Left lung (tissue), 14 donors: ENCODE measurements at places on chromosomes 1 and 21. TPM values are rescaled to one million over a fixed set of nuclear protein-coding genes. Genes with fewer than 3 reads are reported as not detected.

GRCh38 chr1:5351366-5351765 is 640.9 kb downstream of the NPHP4 start:
- no peak for DNase-seq

GRCh38 chr1:4118746-4119515 is 218.9 kb upstream of the C1orf174 start:
- no peak for DNase-seq

DNA sequence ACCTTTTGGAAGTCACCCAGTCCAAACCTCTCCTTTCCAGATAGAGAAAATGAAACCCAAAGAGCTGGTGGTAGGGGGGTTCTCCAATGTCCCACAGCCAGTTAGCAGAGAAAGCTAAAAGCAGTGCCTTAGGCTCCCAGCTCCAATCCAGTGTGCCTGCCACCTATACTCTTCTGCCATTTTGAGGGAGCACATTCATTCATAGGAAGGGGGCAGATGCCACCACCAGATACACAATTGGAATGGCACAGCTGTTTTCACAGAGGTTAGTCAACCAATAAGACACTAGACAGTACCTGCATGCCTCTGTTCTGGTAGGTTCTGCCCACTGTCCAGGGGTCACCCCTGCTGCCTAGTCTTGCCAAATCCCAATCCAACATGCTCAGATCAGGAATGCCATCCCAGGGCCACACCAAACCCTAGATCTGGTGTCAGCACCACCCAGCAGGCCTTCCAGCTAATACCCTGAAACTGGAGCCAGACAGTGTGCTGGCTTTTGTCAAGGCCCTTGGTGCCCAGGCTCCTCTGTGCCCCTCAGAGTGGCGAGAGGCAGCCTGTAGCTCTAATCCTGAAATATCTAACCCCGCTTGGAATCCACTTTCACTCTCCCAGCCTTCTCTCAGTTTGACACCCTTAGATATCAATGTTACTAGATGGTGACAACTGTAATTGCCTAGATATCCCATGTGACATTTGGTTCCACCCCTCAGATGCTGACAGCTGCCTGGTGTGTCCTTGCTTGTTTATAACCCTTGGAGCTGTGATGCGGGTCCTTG is 178.6 kb downstream of the TGFBR3 start:
- DNase-seq: no peak

DNA sequence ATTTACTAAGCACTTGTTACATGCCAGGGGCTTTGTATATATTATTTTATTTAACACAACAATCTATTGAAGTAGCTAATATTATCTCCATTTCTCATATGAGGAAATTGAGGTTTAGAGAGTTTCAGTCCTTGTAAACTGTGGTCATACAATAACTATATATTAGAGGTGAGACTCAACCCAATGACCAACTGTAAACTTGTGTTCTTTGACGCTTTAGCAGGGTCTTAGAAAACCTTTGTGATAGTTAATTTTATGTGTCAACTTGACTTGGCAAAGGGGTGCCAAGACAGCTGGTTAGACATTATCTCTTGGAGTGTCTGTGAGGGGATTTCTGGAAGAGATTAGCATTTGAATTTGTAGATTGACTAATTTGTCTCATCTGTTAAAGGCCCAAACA is 252.4 kb upstream of the B3GALT2 start:
- no peak for DNase-seq

DNA sequence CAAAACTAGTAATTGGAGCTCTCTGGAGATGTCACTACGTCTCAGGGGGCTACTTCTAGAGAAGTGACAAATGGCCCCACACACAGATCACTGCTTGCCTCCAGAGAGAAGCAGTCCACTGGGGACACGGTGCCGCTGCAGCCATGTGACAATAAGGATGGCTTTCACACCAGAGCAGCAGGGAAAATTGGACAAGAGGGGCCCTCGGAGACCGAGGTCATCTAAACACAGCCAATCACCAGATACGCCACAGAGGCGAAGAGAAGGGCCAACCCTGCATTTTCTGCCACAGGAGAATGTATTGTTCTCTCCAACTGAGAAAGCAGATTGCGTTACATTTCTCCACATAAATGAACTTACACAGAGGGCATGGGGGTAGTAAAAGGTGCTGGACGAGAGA is 51.2 kb upstream of the TIAM1 start:
- DNase-seq: no peak

Gene ADAR
- total RNA-seq: 197 TPM

Gene CELA2B
- 0.63 TPM for total RNA-seq

Gene AMY1A
- total RNA-seq: 2.5 TPM

Gene HENMT1
- 7.0 TPM for total RNA-seq

Gene NUAK2
- total RNA-seq: 10.3 TPM

Gene SYDE2
- total RNA-seq: 12.8 TPM

Gene AMY2A
- total RNA-seq: not detected

Gene FLG2
- not detected for total RNA-seq

Gene CSMD2
- 0.81 TPM for total RNA-seq

Gene KRTAP12-2
- total RNA-seq: not detected

Gene OR2T10
- total RNA-seq: not detected

Gene OR2L5
- total RNA-seq: not detected
